ENCODE measurements at places on chromosomes 2 and 18.

DNA sequence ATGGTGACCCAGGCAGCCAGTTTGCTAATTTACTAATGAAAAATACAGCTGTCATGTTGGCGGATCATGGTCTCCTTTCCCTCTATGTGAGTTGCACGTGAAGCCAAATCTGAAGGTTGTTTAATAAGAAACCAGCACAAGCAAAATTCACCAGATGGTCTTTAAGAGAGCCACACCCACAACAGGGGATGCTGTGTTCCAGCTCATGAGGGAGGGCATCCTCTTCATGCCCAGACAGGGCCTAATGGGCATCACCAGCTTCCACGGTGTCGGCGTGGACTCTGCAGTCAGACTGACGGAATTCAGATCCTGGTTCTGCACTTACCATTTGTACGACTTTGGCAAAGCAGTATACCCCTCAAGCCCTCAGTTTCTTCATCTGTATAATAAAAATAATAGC is 39.9 kb downstream of the TMEM247 start:
- no peak for DNase-seq

- DNase-seq, result no peak
These were observed 777 bp upstream of the RAB17 start for GRCh38 chr2:237591141-237591881.

DNA sequence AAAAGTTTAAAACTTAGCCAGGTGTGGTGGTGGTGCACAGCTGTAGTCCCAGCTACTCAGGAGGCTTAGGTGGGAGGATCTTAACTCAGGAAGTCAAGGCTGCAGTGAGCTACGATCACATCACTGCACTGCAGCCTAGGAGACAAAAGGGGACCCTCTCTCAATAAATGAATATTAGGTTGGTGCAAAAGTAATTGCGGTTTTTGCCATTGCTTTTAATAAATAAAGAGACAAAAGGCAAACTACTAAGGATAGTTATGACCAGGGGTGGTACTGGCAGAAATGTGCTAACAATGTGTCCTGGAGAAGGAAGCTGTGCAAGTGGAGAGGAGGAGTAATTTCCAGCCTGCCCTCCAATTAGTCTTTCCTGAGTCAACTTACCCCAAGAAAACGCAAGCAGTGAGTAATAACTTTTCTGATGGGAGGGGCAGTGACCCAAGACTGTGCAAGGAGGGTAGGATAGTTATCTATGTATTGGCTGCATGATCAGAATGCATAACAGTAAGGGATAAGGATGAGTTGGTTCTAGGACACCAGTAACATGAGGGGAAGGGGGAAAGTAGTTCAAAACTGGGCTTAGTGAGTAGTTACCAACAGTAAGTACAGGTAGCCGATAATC is 1.5 kb downstream of the EXOC6B start:
- no peak for DNase-seq

- DNase-seq, result no peak
These were observed 172.7 kb upstream of the ARL4C start for GRCh38 chr2:234669621-234670020.

DNA sequence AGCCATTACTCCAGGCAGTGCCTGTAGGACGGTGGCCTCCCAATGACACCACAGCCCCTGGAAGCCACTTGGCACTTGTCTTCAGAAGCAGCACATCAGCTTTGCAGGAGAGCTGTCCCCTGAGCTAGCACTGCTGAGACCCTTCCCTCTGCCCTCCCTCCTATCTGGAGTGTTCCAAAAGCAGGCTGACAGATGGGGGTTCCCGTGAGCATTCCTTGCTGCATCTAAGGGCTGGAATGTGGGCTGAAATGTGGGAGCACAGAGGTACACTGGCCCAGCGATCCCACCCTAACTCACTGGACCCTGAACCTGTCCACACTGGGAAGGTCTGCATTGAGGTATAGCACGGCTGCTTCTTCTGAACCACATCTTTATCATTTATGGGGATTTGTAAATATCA is 230.1 kb downstream of the ANAPC1 start:
- no peak for DNase-seq

DNA sequence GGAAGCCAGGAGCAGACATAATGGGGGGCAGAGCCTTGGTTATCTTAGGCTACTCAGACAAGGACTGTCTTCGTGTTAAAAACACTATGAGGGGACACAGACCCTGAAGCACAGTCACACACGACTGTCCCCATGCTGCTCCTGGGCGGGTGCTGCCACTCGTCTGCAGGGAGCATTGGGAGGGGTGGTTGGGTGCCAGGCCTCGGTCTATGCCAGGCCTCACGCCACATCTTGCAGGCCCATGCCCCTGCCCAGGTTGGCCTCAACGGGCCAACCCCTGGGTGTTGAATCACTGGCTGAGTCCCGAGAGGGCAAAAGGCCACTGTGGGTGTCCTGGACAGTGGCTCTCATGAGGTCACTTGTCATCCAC is 97.9 kb downstream of the USP40 start:
- no peak for DNase-seq
